ENCODE measurements at places on chromosomes 1 and 21. TPM values are rescaled to one million over a fixed set of nuclear protein-coding genes. Genes with fewer than 3 reads are reported as not detected.

The DMRTA2 gene
- not detected for polyA plus RNA-seq

The TP73 gene
- polyA plus RNA-seq: 4.2 TPM

The GABRD gene
- polyA plus RNA-seq: 3.3 TPM

The PDC gene
- not detected for polyA plus RNA-seq

The AMY2A gene
- not detected for polyA plus RNA-seq

The VTCN1 gene
- 0.32 TPM for polyA plus RNA-seq

The ST3GAL3 gene
- polyA plus RNA-seq: 9.5 TPM

The SLC2A1 gene
- polyA plus RNA-seq: 308 TPM

The OSBPL9 gene
- polyA plus RNA-seq: 40.5 TPM

The C1orf115 gene
- 3.9 TPM for polyA plus RNA-seq

The DENND2D gene
- polyA plus RNA-seq: 1.6 TPM

The GPR89B gene
- 16.8 TPM for polyA plus RNA-seq

The OR6K3 gene
- polyA plus RNA-seq: not detected

The PTGFR gene
- 0.05 TPM for polyA plus RNA-seq

The PGLYRP4 gene
- polyA plus RNA-seq: not detected

The GOLT1A gene
- polyA plus RNA-seq: 8.5 TPM

The RGS8 gene
- polyA plus RNA-seq: 0.16 TPM

The LCE6A gene
- not detected for polyA plus RNA-seq

The CHD5 gene
- polyA plus RNA-seq: 0.42 TPM

The DSCAM gene
- 0.02 TPM for polyA plus RNA-seq

The CDA gene
- 11.3 TPM for polyA plus RNA-seq

The TMEM79 gene
- 3.9 TPM for polyA plus RNA-seq

The PRR9 gene
- polyA plus RNA-seq: not detected

The DYRK3 gene
- polyA plus RNA-seq: 2.1 TPM

The PADI6 gene
- not detected for polyA plus RNA-seq

The PPIAL4G gene
- polyA plus RNA-seq: not detected

The RHOU gene
- polyA plus RNA-seq: 3.0 TPM

The SLC44A3 gene
- polyA plus RNA-seq: 5.0 TPM

The KRTAP19-1 gene
- polyA plus RNA-seq: not detected

The CTTNBP2NL gene
- 4.8 TPM for polyA plus RNA-seq

The TCP10L gene
- polyA plus RNA-seq: 0.74 TPM

The PLA2G2C gene
- polyA plus RNA-seq: not detected

The GJB5 gene
- polyA plus RNA-seq: 3.3 TPM

The DNAJC28 gene
- 0.97 TPM for polyA plus RNA-seq

The TSTD1 gene
- polyA plus RNA-seq: 314 TPM

The CATSPERE gene
- polyA plus RNA-seq: 0.05 TPM

The MATN1 gene
- 0.12 TPM for polyA plus RNA-seq

All from H1 (cell line).